ENCODE measurements at places on chromosomes 5 and 9.

- peak; percentile 27 for DNase-seq
Observed at GRCh38 chr9:106019039-106019680, 324.8 kb downstream of the TMEM38B start.

- DNase-seq = no peak
Observed at GRCh38 chr5:134502259-134502658, 23.2 kb upstream of the JADE2 start.

DNA sequence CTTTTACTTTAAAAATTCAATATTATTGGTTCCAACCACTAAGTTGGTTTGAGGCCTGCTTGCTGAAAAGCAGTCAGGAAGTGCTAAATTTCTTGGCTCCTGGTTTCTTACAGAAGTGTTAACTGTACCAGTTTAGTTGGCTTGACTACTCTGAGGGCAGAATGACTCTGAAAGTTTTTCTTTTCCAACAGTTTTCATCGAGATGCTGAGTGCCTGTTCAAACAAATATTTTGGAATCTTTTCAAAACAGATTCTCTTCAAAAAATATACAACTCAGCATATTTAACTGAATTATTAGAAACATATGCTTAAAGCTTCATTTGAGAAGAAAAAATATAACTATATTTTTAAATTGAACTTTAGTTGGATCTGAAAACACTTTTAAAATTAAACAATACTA, 37.0 kb downstream of the SLC38A9 start:
- DNase-seq = no peak

DNA sequence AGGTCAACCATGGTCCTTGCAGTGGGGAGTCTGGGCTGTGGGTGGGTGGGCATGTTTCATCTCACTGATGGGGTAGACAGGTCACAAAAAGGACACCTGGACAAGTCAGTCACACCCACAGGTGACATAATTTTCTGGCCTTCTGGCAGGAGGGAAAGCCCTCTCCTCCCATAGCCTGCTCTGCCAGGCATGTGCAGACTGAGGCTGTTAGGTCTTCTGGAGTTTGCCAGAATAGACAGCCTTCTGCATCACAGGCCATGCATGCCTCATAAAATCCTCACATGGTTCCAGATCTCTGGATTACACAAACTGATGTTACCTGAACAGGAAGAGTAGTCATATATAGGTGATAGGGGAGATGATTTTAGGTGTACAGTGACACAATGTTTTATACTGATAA, 49.1 kb downstream of the ARHGAP26 start:
- DNase-seq = no peak
